ENCODE measurements at places on chromosomes 2 and 18.
A peak's percentile ranks its signal among the peaks of the same experiment; 100 is the strongest.

DNA sequence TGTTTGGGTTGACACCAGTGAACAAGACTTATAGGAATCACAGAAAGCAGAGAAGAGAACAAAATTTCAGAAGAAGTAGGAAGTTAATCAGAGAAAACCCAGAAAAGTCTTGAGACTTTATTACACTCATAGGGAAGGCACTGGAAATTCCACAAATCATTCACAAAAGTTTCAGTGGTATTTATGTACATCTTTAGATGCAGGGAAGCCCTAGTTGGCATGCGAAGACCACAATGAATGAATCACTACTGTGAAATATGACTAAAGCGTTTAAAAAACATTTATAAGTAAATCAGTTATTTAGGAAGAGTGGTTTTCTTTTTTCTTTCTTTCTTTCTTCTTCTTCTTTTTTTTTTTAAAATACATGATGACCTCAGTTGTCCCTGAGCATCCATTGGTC, 105.1 kb downstream of the NUP35 start:
- DNase-seq = no peak

- no peak for DNase-seq
These were observed 33.4 kb upstream of the CD207 start for GRCh38 chr2:70868970-70869369.

DNA sequence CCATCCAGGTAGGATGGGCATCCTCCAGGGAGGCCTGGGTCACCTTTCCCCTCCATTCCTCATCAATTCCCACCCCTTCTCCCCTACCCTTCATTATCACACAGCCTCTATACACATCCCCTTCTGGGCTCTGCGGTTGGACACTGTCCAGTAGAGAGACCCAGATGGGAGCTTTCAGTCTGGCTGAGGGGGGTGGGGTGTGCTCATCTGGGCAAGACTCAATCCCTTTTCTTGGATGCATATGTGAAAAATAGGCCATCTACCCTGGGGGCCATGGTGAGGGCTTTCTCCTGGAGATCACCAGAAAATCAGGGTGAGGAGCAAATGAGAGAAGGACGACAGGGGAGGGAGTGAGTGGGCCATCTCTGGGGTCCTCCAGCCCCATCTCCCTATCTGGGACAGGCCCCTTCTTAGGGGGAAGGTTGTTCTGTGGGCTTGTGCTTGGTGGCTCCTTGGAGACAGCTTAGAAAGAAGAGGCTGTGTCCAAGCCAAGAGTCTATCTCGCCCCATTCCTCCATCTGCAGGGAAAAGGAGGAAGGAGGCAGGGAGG, 160.1 kb downstream of the DYSF start:
- no peak for DNase-seq

DNA sequence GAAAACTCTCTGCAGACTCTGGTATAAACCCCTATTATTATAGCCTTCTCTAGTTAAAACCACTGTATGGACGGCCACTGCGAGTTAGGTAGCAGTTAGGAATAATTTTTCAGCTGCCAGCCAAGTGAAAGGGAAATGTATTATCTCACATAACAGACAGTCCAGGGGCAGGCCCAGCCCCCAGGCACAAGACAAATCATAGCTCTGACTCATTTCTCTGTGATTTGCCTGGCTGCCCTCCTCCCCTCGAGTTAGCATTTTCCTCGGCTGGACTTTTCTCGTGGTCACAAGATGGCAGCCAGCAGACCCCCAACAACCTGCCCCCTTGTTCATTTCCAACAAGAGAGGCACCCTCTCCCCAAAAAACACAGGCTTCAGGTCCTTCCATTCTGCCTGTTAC, 10.5 kb downstream of the VIT start:
- no peak for DNase-seq

GRCh38 chr18:79465392-79465991, 69.8 kb downstream of the NFATC1 start:
- no peak for DNase-seq

- DNase-seq = no peak
These were observed 57.2 kb downstream of the REEP1 start for GRCh38 chr2:86280191-86280667.

GRCh38 chr2:197517150-197517549, 1.3 kb downstream of the MOB4 start:
- no peak for DNase-seq

DNA sequence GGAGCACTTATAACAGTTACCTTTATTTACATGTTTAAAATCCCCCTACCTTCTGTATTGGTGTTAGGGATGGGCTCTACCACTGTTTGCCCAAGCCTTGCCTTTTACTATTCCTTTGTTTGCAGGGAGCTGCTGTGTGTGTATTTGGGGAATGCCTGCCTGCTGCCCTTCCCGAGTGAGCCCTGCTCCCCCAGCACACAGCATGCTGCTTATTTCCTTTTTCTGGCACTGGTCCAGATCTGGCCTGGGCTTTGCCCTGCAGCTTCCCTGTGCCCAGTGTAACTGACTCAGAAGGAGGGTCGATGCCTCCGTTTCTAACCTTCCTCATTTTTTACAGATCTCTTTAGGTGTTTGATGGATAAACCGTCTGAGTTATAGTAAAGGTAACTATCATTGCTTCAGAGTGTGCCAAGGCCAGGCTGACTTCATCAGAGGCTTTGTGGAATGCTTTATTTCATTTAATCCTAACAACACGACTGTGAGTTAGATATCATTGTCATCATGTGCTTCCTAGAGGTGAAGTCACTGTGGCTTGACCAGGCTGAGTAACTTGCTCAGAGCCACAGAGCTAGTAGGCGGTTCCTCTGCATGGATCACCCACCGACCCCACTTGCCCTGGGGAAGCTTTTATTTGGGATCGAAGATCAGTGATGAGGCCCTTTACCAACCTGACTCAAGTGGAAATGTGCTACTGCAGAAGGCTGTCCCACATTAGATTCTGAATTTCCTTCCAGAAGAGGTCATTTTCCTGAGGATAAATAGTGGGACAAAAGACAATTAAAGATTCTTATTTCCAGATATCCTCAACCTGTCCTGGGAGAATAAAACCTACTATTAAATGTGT, 238.8 kb downstream of the ZNF407 start:
- peak; percentile 81 for DNase-seq

- DNase-seq = no peak
These were observed 102.3 kb upstream of the ODC1 start for GRCh38 chr2:10550206-10551001.

DNA sequence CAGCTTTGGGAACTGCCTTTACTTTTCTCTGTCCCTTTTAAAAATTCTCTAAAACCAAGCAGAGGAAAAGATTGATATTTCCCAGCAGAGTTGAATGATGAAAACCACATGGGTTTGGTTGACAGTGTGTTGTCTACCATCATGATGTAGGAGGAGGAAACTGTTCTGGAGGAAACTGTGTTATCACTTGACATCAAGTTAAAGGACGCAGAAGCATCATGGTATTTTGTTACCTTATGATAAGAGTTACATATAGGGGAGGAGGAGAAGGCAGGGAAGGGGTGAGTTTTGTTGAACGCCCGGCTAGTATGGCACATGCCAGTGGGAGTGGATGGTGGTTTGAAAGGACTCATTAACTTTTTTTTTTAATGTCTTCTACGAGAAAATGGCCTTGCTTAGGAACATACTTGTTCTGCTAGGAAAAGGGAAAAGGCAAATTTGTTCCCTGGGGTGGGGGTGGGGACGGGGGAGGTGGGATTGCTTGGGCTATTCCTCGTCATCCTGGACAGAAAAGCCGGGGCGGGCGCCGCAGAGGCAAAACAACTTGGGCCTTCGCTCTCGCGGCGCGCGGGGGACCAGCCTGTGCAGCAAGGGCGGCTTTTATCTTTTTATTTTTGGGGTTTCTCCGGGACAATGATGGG, 766 bp downstream of the TMEM17 start:
- DNase-seq = no peak

- DNase-seq = no peak
These were observed 83.4 kb upstream of the RTN4 start for GRCh38 chr2:55133467-55134315.

DNA sequence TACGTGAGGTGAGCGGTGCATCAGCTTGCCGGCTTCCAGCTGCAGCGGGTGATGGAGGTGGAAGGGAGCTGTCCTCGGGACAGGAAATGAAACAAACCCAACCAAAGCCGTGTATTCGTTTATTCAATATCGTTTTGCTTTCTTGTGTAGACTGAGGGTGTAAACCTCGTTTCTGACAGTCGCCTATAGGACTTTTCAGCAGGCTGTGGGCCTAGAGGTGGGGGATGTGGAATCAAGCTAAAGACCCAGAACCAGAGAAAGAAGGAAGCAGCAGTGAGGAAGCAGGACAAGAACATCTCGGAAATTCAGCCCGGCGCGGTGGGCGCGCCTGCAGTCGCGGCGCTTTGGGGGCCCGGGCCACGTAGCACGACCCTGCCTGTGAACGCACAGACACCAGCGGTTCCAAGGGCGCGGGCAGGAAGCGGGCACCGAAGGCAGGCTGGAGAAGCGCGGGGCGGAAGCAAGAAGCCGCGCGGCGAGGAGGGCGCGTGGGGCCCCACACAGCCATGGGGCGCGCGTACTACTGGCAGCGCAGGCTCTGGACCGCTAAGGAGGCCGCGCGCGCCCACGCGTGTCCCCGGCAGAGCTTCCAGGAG, 755 bp upstream of the ATP9B start:
- no peak for DNase-seq

- DNase-seq = no peak
These were observed 1.7 kb downstream of the RBMS1 start for GRCh38 chr2:160491911-160492371.

- DNase-seq = no peak
These were observed 5.3 kb upstream of the PAX3 start for GRCh38 chr2:222303828-222304736.

DNA sequence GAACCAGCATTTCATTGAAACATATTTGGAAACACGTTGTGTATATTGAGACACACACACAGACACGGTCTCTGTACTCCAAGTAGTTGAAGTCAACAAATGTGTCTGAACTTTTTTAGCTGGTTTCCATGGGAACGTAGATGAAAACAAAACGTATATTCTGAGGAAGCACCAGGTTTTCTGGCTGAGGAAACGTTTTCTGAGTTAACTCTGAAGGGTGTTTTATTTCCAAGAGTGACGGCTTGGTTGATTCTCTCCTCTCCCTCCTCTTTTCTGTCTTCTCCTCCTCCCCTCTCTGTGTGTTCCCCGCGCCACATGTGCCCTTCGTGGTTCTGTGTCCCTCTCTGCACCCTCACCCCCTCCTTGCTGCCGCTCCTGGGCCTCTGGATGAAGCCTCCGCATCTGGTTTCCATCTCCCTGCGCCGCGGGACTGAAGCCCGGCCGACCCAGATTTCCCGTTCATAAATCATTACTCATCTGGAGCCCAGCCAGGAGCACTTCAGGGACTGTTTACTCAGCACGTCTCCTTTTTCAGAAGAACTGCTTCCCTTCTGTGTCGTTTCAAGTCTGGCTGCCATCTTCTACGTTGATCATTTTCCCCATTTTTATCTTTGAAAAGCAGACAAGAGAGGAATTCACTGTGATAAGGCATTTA, 122.7 kb downstream of the COL6A3 start:
- peak; percentile 80 for DNase-seq

DNA sequence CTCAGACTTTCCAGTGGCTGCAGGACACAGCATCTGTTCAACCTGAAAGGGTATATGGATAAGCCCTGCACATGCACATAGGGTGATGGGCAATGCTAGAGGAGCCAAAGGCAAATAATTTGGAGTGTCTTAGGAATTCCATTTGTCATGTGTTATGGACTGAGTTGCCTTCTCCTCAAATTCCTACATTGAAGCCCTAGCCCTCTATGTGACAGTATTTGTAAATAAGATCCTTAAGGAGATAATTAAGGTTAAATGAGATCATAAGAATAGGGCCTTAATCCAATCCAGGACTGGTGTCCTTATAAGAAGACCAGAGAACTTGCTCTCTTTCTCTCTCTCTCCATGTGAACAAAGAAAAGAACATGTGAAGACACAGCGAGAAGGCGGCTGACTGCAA, 42.9 kb upstream of the CREG2 start:
- no peak for DNase-seq
